ENCODE measurements at places on chromosomes 7 and 10.

GRCh38 chr10:119947300-119947699 lies 54.8 kb downstream of the SEC23IP start:
- DNase-seq = no peak

DNA sequence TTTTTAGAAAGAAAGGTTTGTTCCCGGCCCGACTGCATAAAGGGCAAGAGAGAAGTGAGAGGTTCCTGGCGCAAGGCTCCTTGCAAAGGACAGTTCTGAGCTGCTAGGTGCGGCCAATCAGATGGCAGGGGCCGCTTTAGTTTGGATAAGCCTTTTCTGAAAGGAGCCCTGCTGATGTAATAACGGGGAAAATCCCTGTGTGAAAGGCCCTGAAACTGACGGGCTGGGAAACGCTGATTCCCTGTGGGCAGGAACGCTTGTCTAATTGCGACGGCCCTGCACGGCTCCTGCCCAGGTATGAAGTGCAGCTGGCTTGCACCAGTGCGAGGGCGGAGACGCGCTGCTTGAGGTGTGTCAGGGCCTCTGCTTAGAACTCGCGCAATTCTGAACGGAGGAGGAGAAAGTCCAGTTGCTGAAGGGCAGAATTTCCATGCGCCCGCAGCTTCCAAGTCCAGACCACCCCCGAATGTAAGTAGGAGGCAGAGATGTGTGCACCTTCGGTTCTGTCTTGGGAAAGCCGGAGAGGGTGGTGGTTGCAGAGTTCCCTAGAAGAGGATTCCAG lies 30.5 kb downstream of the TACC2 start:
- DNase-seq = no peak

- DNase-seq = no peak
Measured at GRCh38 chr7:157905651-157906461, 569.1 kb downstream of the DNAJB6 start.

- peak; percentile 26 for DNase-seq
Measured at GRCh38 chr10:96512524-96513304, 1.0 kb downstream of the TLL2 start.

- DNase-seq = no peak
Measured at GRCh38 chr10:116208956-116209567, 63.9 kb downstream of the GFRA1 start.

GRCh38 chr7:70856901-70857630 lies 274.9 kb upstream of the GALNT17 start:
- peak; percentile 60 for DNase-seq
